ENCODE measurements at places on chromosomes 5 and 9.

DNA sequence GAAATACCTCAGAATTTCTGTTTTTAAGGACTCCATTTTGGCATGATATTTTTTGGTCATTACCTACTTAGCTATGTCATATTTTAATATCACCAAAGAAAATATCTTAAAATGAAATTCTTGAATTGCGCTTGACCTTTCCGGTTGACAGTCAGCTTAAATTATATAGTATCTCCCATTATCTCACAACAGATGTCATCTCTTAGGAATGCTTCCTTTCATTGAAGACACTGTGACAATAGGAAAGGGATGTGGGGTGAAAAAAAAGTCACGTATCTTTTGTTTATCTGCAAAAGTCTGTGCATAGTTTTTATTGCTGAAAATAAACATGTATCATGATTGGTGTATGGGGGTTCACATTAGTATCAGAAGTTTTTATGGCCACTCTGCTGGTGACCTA lies 105.8 kb downstream of the INVS start:
- DNase-seq: no peak

- DNase-seq: no peak
Observed at GRCh38 chr9:116789081-116789480, 102.0 kb downstream of the TRIM32 start.

GRCh38 chr5:10573487-10574145 lies 9.7 kb downstream of the ANKRD33B start:
- DNase-seq: no peak

GRCh38 chr5:153813901-153814300 lies 224.8 kb downstream of the FAM114A2 start:
- no peak for DNase-seq

GRCh38 chr5:66993882-66994281 lies 202.7 kb downstream of the CD180 start:
- DNase-seq: no peak

- DNase-seq: no peak
Observed at GRCh38 chr5:60670749-60671148, 29.2 kb downstream of the DEPDC1B start.

DNA sequence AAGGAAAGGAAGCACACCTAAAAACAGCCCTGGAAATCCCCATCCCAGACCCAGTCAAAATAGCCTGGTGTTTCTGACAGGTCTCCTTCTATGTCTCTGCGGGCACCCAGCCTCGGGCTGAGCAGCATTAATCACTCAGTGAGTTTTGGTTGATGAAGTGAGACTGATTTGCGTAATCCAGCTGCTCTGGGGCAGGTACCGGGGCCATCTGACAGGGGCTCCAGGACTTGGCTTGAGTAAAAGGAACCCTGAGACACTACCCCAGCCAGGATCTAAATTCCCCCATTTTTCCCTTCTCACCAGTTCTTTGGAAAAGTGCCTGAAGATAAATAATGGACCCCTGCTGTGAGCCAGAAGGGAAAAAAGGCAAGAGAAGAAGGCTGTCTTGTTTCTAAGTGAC lies 596 bp downstream of the SLC28A3 start:
- no peak for DNase-seq

DNA sequence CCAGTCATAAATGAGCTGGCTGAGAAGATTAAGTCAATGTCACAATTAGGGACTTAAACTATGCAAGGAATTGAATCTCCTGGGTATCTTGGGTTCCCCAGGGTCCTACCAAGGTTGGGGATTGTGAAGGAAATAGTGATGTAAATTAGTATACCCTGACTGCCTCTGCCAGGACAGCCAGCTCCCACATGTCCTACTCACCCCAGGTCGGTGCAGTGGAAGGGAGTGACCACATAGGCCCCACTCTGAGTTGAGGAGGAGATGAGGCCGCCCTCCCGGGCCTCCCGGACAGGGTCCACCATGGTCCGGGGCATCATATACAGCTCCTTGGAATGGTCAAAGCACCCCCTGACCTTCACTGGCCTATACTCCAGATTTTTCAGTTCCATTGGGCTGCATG lies 2.7 kb downstream of the SURF1 start:
- no peak for DNase-seq

- DNase-seq: no peak
Observed at GRCh38 chr5:67426961-67427849, 230.6 kb upstream of the CD180 start.

GRCh38 chr5:140143521-140144258 lies 18.0 kb downstream of the IGIP start:
- no peak for DNase-seq

DNA sequence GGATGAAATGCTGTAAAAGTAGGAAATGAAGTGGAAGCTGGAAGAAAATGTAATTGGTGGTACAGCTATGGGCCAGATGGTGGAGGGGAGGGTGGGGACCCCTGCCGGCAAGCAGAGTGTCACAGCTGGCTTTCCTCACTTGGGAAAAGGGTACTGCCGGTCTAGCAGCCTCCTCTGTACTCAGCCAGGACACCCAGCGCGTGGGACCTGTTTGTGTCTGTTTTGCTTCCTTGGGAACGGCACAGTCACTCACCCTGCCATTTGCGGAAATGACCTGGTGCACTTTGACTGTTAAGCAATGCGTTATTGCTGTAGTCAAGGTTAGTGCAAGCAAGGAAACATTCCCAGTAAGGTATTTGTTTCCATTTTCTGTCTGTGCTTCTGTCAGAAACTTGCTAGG lies 10.1 kb downstream of the TMEM252 start:
- no peak for DNase-seq

DNA sequence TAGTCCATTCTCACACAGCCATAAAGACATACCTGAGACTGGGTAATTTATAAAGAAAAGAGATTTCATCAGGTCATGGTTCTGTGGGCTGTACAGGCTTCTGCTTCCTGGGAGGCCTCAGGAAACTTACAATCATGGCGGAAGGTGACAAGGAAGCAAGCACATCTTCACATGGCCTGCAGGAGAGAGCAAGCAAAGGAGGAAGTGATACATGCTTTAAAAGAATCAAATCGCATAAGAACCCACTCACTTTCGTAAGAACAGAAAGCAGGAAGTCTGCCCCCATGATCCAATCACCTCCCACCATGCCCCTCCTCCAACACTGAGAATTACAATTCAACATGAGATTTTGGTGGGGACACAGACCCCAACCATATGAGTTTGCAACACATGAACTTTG lies 5.1 kb upstream of the FBXO38 start:
- no peak for DNase-seq

DNA sequence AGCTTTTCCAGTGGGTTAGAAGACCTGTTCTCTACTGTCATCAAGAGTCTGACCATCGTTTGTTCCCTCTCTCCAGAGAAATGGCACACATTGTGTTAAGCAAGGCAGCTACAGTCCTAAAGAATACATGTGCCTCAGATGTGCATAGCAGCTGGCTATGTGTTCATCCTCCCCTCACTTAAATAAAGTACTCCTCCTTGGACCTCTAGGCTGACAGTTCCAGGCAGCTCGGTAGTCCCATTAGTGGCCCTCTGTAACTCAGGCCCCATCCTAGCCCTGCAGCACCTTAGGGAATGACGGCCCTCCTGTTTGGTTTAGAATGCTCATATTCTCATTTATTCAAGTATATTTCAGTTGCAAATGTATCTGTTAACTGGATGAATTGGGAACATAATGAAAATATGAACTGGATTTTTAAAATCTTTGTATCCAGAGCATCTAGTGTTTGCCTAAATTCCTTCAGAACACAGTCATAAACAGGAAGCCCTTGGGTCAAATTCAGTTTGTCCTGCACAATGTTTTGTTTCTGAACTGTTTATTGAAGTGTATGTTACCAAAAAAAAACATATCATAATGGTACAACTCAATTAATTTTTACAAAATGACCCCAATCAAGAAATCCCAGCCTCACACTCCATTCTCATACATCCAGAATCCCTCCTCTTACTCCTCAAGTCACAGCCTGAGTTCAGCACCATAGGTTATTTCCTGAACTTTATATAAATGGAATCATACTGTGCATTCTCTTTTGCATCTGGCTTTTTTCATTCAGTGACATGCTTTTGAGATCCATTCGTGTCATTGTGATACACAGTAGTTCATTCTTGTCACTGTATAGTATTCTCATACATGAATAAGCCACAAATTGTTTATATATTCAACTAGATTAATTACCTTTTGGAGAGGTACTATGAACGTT lies 1.6 kb upstream of the ASPN start:
- no peak for DNase-seq

GRCh38 chr5:151580858-151581257 lies 10.3 kb downstream of the FAT2 start:
- no peak for DNase-seq

- no peak for DNase-seq
Observed at GRCh38 chr9:11318946-11319345, 706.1 kb upstream of the PTPRD start.

DNA sequence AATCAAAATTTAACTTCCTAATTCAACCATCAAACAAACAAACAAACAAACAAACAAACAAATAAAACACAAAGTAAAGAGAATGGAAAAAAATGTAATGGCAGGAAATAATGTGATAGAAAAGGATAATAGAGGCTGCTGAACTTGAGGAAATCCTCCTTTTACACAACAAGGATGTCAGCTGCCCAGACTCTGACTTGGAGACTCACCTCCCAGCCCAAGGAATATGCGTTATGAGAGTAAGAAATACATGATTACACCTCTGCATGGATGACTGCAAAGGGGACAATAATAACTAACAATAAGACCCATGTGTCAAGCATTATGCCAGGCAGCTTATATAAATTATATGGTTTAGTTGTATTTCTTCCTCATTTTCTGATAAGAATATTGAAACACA lies 46.6 kb upstream of the JAK2 start:
- no peak for DNase-seq

- no peak for DNase-seq
Observed at GRCh38 chr5:166119506-166119905, 2171.9 kb upstream of the WWC1 start.

GRCh38 chr5:58498340-58498942 lies 7.2 kb downstream of the GAPT start:
- DNase-seq: no peak

DNA sequence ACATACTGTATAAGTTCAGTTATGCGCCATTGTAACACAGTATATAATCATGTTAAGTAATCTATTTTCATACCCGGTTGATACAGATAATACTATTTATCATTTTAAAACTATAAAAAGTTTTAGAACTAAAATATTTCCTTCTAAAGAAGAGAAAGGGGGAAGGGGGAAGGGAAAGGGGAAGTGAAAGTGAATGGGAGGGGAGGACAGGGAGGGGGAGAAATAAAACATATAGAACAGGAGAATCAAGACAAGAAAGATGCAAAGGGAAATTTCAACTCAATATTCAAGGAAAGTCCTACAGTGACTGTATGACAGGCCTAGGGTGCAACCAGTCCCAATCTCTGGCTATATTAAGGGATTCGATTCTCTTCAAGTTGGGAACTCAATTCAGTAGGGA lies 1278.8 kb downstream of the MAT2B start:
- DNase-seq: no peak

DNA sequence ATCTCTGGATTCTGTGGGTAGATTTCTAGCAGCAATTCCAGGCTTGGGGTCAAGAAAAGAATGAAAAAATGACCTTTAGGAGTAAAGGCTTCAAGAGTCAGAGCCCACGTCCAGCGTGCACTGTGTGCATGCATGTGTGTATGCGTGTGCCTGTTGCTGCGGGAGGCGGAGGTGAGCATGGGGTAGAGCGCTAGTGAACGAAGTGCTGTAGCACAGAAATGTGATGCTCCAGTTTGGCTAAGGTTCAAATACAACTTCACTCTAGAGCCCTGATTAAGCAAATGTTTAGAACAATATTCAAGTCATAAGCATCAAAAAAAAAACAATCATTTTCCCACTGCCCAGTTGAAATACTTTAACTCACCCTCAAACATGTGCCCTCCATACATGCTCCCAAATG lies 403.9 kb downstream of the ZNF608 start:
- DNase-seq: no peak

- DNase-seq: no peak
Observed at GRCh38 chr5:100303216-100303615, 232.0 kb upstream of the FAM174A start.

GRCh38 chr5:112440031-112440430 lies 21.0 kb upstream of the EPB41L4A start:
- no peak for DNase-seq

DNA sequence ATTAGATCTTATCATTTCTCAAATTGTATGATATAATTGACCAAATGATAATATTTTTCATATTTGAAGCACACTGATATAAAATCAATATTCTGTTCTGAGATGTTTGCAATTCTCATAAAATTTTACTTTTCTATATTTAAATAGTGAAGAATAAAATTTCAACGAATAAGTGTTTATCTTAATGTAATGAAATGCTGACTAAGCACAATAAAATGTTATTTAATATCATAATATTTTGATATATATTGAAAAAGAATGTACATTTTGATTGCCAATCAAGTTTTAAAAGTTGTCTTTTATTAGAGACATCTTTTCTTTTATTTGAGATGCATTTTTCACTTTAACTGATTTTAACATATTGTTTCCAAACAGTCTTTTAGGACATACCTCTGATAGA lies 416.1 kb downstream of the TAF11L14 start:
- no peak for DNase-seq

- no peak for DNase-seq
Observed at GRCh38 chr9:101668421-101668820, 70.0 kb downstream of the GRIN3A start.

GRCh38 chr5:142287096-142287972 lies 37.5 kb downstream of the SPRY4 start:
- no peak for DNase-seq

GRCh38 chr9:123509646-123510045 lies 153.6 kb downstream of the CRB2 start:
- no peak for DNase-seq

- no peak for DNase-seq
Observed at GRCh38 chr9:110291921-110292557, 35.7 kb upstream of the TXN start.

DNA sequence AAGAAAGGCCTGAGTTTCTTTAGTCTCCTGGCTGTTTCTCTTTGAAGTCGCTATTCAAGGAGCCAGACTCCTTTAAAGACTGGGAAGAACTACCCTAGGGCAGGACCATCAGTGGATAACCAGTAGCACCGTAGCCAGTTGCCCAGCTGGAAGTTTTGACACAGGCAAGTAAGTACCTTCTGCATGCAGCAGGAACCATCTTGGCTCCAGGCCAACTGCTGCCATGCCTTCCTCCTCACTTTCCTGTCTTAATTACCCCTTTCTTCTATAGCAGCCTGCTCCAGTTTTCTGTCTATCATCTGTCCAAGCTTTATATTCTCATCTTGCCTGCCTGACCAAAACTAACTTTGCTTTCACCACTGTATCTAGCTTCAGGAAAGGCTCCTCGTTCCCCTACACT lies 149.7 kb upstream of the SV2C start:
- no peak for DNase-seq

DNA sequence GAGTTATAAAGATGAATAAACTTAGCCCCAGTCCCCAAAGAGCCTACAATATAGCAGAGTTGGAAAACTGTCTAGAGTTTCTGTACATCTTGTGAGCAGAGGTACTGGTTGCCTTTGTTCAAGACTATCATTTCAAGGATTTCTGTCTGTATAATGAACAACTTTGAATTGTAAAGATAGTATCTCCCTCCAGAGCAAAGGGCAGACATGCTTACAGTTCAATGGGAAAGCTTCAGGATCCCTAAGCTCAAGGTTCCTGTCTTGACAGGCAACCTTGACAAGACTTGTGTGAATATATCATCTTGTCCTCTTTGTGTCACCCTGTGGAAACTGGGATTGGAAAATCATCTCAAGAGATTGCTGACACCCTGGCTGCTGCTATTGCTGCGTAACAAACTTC lies 242.8 kb upstream of the VLDLR start:
- no peak for DNase-seq

- DNase-seq: no peak
Observed at GRCh38 chr9:98107926-98108325, 11.1 kb downstream of the TRIM14 start.

Data from AG09309 (cell line).